ENCODE measurements at places on chromosomes 2 and 18.

GRCh38 chr2:44055229-44055628 is 59.4 kb upstream of the LRPPRC start:
- DNase-seq, result no peak

- DNase-seq, result no peak
These were observed 272.2 kb downstream of the PRKCE start for GRCh38 chr2:45923701-45924100.

- no peak for DNase-seq
These were observed 18.1 kb downstream of the ZNF516 start for GRCh38 chr18:76476665-76477561.

DNA sequence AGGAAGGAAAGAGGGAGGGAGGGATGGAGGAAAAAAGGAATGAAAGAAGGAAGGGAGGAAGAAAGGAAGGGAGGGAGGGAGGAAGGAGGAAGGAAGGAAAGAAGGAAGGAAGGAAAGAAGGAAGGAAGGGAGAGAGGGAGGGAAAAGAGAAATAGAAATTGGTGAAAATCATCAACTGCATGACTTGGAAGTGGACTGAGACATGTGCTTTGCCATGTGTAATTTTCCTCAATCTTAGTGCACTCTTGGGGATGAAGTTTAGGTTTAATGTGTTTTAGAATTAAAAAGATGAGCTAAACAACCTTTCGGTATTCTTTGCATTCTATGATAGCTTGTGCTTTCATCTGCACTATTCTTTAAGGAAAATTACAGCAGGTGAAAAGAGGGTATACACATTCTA is 320.1 kb upstream of the GALNT5 start:
- no peak for DNase-seq

GRCh38 chr2:189608170-189608569 is 27.6 kb upstream of the SLC40A1 start:
- DNase-seq, result no peak

GRCh38 chr2:28294451-28294850 is 98.2 kb upstream of the FOSL2 start:
- no peak for DNase-seq

DNA sequence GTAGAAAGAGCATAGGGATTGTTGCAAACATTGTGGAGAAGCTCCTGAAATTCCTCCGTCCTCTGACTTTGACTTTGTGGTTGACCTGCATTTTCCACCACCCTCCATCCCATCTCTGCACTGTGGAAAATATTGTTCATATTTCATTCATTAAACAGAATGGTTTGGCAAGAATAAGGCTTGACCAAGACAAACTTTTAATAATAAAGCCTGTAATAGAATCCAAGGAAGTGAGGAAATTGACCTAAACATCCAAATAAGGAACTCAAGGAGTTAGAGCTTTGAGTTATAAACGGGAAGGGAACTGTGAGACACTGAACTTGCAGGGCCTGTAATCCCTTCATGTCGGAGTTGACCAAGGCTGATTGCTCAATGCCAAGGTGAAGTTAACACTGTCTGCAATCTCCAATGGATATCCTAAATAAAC is 115.2 kb downstream of the GFPT1 start:
- no peak for DNase-seq

- DNase-seq, result peak; percentile 20
These were observed 383.4 kb downstream of the PTPRM start for GRCh38 chr18:7950380-7951136.

DNA sequence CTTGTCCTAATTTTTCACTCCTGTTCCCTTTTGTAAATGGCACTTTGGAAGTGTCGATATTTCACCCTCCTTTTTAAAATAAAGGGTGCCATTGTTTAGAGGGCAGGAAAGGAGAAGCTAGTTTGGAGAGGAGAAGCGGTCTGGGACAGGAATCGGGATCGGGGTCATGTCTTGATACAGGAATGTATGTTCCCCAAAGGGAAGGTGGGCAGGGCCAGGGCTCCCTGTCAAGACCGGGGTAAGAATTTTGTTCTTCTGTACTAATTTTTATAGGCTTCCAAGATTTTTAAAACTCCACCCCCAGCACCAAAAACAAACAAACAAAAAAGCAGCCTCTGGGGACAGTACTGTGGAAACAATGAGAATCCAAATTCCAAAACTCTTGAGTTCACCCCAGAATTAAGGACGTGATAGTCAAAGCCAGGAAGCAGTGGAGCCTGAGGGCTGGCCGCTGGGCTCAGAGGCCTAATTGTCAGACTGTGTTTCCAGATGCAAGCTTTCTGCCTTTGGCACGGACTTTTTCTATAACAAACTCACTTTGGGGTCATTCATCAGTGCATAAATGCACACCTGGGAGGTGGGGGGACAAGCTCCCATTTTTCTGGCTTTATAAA is 250.4 kb upstream of the SIX2 start:
- no peak for DNase-seq

GRCh38 chr2:189841019-189841418 is 56.8 kb downstream of the PMS1 start:
- no peak for DNase-seq

GRCh38 chr2:237721458-237721857 is 77.1 kb upstream of the RBM44 start:
- no peak for DNase-seq

DNA sequence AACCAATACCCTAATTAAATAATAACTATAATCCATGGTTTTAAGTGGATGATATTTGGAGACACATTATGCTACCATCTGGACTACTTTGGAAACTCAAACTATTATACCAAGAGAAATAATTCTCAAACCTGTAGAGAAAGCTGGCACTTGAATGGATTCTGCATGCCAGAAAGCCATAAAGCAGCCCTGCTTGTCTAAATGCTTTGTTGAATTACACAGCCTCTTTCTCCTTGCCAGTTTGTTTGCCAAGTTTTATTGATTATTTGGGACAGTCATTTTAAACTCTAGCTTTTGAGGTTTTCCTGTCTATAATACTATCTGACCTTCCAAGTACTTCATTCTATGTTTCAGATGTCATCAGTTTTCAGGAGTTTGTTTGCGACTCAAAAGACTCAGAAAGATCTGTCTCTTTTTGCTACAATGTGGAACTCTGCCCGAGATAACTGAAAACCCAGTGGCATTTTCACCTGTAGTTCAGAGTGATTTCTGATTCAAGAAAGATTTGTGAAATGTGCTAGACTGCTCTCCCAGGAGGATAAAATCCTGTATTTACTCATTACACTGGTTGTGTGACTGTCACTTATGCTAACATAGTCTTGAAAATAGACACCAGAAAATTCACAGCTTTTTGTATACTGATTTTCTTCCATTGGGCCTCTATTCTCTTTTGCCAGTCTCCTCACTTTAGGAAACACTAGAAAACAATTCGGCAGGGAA is 29.2 kb upstream of the MBOAT2 start:
- DNase-seq, result no peak

DNA sequence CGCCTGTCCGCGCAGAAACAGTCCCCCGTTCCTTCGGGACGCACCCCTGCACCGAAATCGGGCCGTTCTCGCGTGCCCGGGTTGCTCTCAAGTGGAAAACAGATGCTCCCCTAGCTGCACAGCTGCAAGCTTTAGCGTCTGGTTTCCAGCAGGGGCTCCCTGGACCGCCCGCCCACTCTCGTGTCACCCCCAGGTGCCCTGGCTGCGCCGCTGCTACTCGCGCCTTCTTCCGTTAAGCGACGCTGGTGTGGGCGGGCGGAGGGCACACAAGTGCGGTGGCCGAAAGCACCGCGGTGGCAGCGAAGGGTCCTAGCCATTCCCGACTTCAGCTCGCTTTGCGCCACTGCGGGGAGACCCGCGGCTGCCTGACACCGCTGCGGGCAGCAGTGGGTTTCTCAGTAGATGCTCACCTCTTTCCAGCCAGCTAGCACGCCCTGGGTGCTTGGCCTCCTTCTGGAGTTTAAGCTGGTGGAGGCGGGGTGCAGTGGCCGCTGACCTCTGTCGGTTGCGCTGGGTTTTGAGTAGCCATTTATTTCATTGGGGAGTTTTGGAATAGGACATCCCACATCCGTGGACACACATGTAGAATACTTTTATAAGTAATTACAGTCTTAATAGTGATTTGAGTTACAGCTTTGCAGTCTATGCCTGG is 806 bp downstream of the ZNF407 start:
- DNase-seq, result peak; percentile 67

- no peak for DNase-seq
These were observed 117.9 kb downstream of the FEZ2 start for GRCh38 chr2:36480028-36480427.

DNA sequence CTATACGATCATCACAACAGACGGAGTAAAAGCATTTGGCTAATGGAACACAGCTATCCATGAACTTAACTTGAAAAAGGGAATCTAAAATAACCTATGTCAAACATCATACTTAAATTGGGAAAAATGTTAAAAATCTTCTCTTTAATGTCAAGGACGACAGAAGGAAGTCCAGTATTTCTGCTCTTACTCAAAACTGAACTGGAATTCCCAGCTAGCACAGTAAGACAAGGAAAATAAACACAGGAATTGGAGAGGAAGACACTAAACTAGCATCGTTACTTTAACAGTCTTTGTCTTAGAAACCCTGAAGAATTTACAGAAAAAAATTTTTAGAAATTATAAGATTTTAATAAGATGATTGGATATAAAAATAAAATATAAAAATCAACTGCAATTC is 112.6 kb downstream of the HDAC4 start:
- DNase-seq, result no peak

DNA sequence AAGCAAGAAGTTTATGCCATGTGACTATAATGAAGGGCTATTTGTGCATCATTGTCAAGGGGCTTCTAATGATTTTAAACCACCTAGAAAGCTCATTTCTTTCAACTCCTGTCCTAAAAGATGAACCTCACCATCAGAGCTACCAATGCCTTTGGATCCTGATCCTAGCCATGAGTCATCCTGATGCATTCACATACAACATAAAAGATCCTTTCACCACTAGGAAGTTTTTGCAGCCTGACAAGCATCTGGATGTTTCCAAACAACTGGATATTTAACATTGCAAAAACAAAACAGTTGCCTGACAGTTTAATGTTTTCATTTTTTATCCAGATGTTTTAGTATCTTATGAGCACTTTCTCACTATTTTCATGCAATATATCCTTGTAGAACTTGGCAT is 425.3 kb downstream of the MBD2 start:
- no peak for DNase-seq

GRCh38 chr2:178119179-178119922 is 7.1 kb downstream of the RBM45 start:
- no peak for DNase-seq

GRCh38 chr2:158357699-158358098 is 98.9 kb downstream of the CCDC148 start:
- no peak for DNase-seq

GRCh38 chr2:11624893-11625292 is 45.1 kb downstream of the NTSR2 start:
- no peak for DNase-seq

DNA sequence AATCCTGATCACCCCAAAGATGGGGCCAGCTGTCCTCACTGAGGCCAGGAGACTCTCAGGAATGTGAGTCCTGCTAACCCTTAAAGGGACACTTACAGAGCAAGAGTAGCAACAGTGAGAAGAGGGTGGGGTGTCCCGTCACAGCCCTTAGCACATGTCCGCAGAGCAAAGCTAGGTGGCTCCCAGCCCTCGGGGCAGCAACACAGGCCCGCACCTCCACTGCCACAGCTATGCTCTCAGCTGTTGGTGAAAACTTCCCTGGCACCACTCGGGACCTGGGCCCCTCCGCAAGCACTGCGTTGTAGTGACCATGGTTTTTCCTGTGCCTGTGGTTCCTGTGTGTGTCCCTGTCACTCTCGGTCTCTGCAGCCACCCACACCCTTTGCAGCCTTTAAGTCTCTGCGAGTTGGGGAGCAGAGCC is 76.4 kb upstream of the UXS1 start:
- DNase-seq, result no peak

GRCh38 chr18:10035281-10035991 is 121.6 kb downstream of the VAPA start:
- no peak for DNase-seq

- no peak for DNase-seq
These were observed 15.1 kb upstream of the DYNC2LI1 start for GRCh38 chr2:43758739-43759138.

DNA sequence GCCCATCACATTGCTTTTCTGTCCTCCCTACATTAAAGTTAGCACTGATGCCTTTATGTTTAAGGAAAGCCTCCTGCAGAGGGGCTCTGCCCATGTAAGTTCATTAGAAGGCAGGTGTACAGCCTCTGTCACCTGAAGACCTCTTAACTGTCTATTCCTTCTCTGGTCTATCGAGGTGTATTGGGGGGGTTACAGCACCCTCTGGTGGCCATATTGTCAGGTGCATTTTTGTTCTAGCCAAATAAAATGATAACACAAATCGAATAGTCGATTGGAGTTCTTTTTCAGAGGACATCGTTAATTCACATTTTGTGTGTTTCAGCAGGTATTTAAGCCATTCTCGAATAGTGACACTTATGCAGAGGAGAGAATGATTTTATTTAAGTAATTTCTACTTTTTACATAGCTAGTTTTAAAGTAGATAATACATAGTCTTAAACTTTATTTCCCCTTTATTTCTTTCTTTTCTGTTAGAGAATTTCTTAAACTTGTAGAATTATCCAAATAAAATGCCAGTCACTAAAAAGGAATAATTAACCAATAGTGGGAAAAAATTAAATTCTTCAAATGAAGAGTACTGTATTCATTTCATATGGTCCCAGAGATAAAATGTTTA is 136.8 kb downstream of the NEDD4L start:
- DNase-seq, result peak; percentile 44

- DNase-seq, result no peak
These were observed 151.3 kb downstream of the ZFP36L2 start for GRCh38 chr2:43075054-43075593.

DNA sequence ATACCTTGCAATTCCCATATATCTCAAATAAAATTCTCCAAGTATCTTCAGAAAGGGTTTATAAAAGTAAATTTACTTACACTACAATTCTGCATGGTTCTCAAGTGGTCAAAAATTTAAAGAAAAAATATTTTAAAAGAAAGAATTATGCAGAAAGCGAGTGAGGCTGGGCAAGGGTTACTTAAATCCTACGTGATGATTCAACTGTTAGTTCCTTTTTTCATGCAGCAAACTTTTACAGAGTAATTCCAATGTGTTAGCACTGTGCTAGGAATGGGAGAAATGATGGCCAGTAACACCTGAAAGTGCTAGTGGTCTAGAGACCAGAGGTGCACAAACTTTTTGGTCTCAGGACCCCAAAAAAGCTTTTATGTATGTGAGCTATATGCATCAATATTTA is 133.4 kb downstream of the ATAD2B start:
- no peak for DNase-seq

DNA sequence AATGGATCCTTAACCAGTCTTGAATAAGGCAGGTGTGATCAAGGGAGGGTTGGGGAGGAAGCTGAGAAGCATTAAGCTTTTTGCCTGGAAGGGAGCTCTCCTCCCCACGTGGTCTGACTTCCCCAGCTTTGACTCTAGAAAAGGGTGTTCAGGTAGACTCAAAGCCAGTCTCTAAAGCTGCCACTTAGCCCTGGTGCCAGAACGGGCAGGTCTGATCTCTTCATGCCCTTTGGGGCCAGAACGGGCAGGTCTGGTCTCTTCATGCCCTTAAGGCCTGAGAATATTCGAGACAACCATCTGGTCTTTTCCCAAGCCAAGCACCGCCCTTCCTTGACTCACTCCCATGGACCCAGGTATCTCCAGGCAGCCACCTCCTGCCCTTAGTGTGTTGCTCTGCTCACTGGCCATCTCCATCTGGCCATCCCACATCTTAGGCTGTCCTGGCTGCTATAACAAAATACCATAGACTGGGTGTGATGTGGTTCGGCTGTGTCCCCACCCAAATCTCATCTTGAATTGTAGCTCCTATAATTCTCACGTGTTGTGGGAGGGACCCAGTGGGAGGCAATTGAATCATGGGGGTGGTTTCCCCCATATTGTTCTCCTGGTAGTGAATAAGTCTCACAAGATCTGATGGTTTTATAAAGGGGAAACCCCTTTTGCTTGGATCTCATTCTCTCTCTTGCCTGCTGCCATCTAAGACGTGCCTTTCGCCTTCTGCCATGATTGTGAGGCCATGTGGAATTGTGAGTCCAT is 59.4 kb downstream of the SNORC start:
- no peak for DNase-seq

Data from CD4-positive, alpha-beta T cell treated with Interleukin-1 beta for 1 hour (primary cell).